ENCODE measurements at places on chromosomes 13 and 19.
A peak's percentile ranks its signal among the peaks of the same experiment; 100 is the strongest.

GRCh38 chr19:29191005-29191404 is 21.9 kb downstream of the UQCRFS1 start:
- no peak for DNase-seq
- H3K36me3 ChIP-seq: no peaks in the 10 kb centered on the region
- H3K4me3 ChIP-seq: no peak overlapping the region
- no peaks in the 10 kb centered on the region for H3K4me1 ChIP-seq
- peaks cover 20% of the 10 kb centered on the region for H3K27me3 ChIP-seq

GRCh38 chr13:28010046-28010445 is 21.6 kb upstream of the URAD start:
- H3K36me3 ChIP-seq: no peaks in the 10 kb centered on the region
- DNase-seq: no peak
- H3K27me3 ChIP-seq: peaks cover 23% of the 10 kb centered on the region
- no peaks in the 10 kb centered on the region for H3K4me1 ChIP-seq
- no peak overlapping the region for H3K27ac ChIP-seq
- no peak overlapping the region for H3K4me3 ChIP-seq

- DNase-seq: no peak
- H3K4me3 ChIP-seq: no peak overlapping the region
- no peaks in the 10 kb centered on the region for H3K27me3 ChIP-seq
- no peaks in the 10 kb centered on the region for H3K36me3 ChIP-seq
- H3K27ac ChIP-seq: no peak overlapping the region
- no peaks in the 10 kb centered on the region for H3K4me1 ChIP-seq
Measured at GRCh38 chr13:87356314-87356713, 314.9 kb upstream of the SLITRK5 start.

- DNase-seq: no peak
- H3K4me3 ChIP-seq: no peak overlapping the region
- H3K27ac ChIP-seq: no peak overlapping the region
- H3K27me3 ChIP-seq: peaks cover 49% of the 10 kb centered on the region
- H3K4me1 ChIP-seq: peaks cover 7% of the 10 kb centered on the region
Measured at GRCh38 chr13:24541127-24541475, 28.5 kb upstream of the PARP4 start.

DNA sequence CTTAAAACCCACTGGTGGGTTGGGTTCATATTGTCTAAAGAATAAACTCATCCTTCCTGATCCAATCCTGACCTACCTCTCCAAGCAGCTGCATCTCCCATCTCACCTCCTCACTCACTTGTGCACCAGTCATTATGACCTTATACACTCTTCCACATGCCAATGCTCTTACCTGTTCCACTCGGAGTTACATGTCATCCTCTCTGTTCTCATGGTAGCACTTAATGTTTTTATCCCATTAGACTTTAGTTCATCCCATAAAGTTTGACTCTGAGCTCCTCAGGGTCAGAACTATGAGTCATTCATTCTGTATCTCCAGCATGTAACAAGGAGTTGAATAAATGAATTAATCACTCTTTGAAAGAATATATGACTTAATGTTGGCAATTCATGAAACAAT is 330.2 kb downstream of the KLF12 start:
- H3K36me3 ChIP-seq: peaks cover 9% of the 10 kb centered on the region
- no peak overlapping the region for H3K27ac ChIP-seq
- DNase-seq: no peak
- peaks cover 3% of the 10 kb centered on the region for H3K4me1 ChIP-seq

DNA sequence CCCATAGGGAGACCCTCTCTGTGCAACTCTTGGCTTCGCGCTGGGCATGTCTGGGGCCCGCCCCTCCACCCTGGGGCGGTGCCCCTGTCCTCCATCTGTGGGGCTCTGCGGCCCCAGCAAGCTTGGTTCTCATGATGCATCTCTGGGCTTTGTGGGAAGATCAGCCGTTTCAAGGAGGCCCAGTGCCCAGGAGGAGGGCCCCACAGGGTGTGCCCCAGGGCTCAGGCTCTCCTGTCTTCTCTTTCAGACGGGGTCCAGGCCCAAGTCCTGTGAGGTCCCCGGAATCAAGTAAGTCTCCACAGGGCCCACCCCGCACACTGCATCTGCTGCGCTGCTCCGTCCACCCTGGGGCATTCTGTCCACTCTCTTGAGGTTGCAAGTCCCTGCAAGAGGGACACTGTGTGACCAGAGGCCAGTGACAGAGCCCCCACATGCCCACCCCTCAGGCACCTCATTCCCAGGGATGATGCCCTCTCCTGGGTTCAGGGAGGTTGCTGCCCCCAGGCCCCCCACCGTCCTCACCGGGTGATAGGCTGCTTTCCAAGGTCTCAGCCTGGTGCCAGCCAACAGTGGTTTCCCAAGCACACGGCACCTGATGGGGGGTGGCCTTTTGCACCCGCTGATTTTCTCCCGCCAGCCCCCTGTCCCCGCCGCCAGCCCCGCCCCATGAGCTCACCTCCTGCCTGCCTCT is 31.7 kb downstream of the COMP start:
- DNase-seq: no peak
- peaks cover 4% of the 10 kb centered on the region for H3K4me1 ChIP-seq
- H3K27me3 ChIP-seq: no peaks in the 10 kb centered on the region
- H3K36me3 ChIP-seq: no peaks in the 10 kb centered on the region
- no peak overlapping the region for H3K27ac ChIP-seq

- DNase-seq: no peak
- peaks cover under 1% of the 10 kb centered on the region for H3K36me3 ChIP-seq
- no peaks in the 10 kb centered on the region for H3K4me1 ChIP-seq
- no peaks in the 10 kb centered on the region for H3K27me3 ChIP-seq
- no peak overlapping the region for H3K27ac ChIP-seq
Measured at GRCh38 chr13:34338102-34338501, 520.2 kb downstream of the RFC3 start.

- no peaks in the 10 kb centered on the region for H3K36me3 ChIP-seq
- peaks cover 95% of the 10 kb centered on the region for H3K27me3 ChIP-seq
- no peak overlapping the region for H3K4me3 ChIP-seq
- peaks cover 22% of the 10 kb centered on the region for H3K4me1 ChIP-seq
- H3K27ac ChIP-seq: no peak overlapping the region
Measured at GRCh38 chr19:47445937-47446402, 25.7 kb downstream of the SLC8A2 start.

GRCh38 chr13:27298849-27299248 is 28.2 kb downstream of the RASL11A start:
- DNase-seq: no peak
- no peak overlapping the region for H3K27ac ChIP-seq
- H3K36me3 ChIP-seq: no peaks in the 10 kb centered on the region
- peaks cover 19% of the 10 kb centered on the region for H3K27me3 ChIP-seq
- H3K4me1 ChIP-seq: no peaks in the 10 kb centered on the region
- no peak overlapping the region for H3K4me3 ChIP-seq

- H3K27me3 ChIP-seq: peaks cover 22% of the 10 kb centered on the region
- H3K4me1 ChIP-seq: peaks cover 9% of the 10 kb centered on the region
- no peak overlapping the region for H3K27ac ChIP-seq
- H3K4me3 ChIP-seq: no peak overlapping the region
Measured at GRCh38 chr13:99926014-99926731, 45.4 kb downstream of the ZIC5 start.

DNA sequence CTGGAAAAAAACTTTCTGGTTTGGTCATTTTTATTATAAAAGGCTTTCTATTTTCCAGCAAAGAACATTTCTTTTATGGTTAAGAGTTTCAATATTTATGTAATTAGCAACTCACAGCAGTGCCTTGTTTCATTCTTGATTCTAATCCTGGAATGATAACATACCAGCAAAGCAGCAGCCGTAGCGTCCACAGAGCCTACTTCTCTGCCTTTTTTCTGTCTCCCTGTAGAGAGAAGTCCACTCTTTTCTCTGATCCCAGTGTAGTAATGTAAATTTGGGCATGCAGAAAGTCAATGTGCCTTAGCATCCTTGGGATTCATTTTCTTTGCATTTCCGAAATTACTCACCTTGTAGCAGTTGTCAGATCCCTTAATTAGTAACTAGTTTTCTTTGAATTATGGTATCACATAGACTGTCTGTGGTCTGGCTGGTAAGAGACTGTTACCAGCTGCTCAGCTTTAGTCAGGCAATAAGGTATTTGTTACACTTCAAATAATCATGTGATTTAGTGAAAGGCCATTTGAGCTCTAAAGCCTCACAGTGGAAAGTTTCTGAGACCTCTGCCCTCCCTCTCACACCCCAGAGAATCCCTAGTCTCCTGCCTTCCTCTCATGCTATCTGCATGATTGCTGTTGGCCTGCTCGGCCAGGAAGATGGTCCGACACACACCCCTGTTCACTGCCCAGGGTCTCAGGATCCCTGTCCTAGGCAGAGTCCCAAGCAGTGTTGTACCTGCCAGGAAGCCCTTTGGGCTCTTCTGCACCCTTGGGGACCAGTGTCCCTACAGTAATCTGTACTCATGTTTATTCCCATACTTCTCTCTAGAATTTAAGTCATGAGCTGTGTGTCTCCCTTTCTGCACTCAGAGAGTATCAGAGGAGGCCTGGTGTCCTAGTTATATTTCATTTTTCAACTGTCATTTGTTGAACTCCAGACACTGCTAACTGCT is 86.3 kb downstream of the LRCH1 start:
- no peak for DNase-seq
- H3K4me3 ChIP-seq: no peak overlapping the region
- H3K36me3 ChIP-seq: peaks cover 7% of the 10 kb centered on the region
- no peak overlapping the region for H3K27ac ChIP-seq

GRCh38 chr19:19470579-19470978 is 44.8 kb downstream of the TSSK6 start:
- peaks cover 43% of the 10 kb centered on the region for H3K36me3 ChIP-seq
- H3K4me3 ChIP-seq: no peak overlapping the region
- no peak for DNase-seq
- H3K27me3 ChIP-seq: no peaks in the 10 kb centered on the region

DNA sequence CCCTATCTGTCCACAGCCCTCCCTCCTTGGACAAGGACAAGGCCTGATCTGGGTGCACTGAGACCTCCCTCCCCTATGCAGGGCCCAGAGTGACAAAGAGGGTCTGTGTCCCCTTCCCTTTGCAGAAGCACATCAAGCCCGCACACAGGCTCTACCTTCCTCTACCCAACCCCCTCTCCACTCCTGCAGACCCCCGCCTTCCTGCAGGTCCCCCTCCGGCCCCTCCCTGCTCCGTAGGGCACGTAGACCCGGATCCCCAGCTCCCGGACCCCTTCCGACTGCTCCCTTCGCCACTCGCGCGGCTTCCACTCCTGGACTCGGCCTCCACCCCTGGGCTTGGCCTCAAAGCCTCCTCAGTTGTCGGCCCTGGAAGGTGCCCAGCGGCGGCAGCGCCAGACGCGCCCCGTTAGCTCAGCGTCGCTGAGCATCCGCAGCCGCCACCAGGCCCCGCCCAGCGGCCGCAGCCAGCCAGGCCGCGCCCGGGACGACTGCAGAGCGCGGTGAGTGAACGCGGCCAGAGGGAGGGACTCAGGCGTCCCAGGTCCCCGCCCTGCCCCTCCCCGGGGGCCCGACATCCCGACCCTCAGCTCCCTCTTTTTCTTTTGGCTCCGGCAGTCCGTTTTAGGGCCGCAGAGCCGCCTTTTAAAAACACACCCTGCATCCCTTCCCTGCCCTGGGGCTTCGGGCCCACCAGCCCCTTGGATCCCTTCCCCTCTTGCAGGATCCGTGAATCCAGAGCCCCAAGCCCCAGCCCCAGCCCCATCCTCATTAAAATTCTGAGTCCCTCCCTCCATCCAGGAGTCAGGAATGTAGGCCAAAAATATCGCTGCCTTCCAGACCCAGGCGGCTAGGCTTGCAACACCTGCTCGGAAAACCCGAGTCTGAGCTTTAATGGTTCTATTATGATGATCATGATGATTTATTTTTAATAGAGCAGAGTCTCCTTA is 1.5 kb upstream of the MYADM start:
- H3K4me1 ChIP-seq: peaks cover 38% of the 10 kb centered on the region
- peak; percentile 46 for DNase-seq
- H3K27ac ChIP-seq: peak overlapping the region; percentile 99

DNA sequence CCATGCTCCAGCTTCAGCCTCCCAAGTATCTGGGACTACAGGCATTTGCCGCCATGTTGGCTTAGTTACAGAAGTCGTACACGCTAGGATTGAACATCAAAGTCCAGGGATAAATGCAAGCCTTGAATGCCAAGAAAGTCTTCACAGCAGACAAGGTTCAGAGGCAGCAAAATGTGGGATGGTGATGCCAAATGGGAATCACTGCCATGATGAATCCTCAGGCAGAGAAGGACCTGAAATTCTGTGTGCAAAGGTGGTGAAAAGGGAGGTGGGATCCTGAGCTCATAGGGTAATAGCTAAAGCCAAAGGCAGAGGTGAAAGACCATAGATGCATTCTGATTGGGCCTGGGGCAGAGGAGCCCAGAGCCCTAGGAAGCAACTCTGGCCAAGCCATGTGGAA is 79.3 kb upstream of the STK24 start:
- no peak overlapping the region for H3K4me3 ChIP-seq
- peaks cover 3% of the 10 kb centered on the region for H3K27me3 ChIP-seq
- no peaks in the 10 kb centered on the region for H3K36me3 ChIP-seq

- no peak for DNase-seq
- no peak overlapping the region for H3K4me3 ChIP-seq
- H3K4me1 ChIP-seq: no peaks in the 10 kb centered on the region
- H3K27me3 ChIP-seq: peaks cover 10% of the 10 kb centered on the region
- H3K36me3 ChIP-seq: no peaks in the 10 kb centered on the region
Measured at GRCh38 chr13:44132710-44133109, 240.9 kb upstream of the SERP2 start.

- peaks cover 30% of the 10 kb centered on the region for H3K36me3 ChIP-seq
- H3K27me3 ChIP-seq: no peaks in the 10 kb centered on the region
- peak; percentile 46 for DNase-seq
- no peak overlapping the region for H3K27ac ChIP-seq
- no peak overlapping the region for H3K4me3 ChIP-seq
- H3K4me1 ChIP-seq: no peaks in the 10 kb centered on the region
Measured at GRCh38 chr19:56637976-56638555, 4.9 kb upstream of the SMIM17 start.

- H3K27ac ChIP-seq: peak overlapping the region; percentile 98
- peak; percentile 25 for DNase-seq
- peak overlapping the region; percentile 99 for H3K4me3 ChIP-seq
- H3K27me3 ChIP-seq: no peaks in the 10 kb centered on the region
- peaks cover 4% of the 10 kb centered on the region for H3K36me3 ChIP-seq
Measured at GRCh38 chr19:48992581-48993174, 431 bp downstream of the GYS1 start.

DNA sequence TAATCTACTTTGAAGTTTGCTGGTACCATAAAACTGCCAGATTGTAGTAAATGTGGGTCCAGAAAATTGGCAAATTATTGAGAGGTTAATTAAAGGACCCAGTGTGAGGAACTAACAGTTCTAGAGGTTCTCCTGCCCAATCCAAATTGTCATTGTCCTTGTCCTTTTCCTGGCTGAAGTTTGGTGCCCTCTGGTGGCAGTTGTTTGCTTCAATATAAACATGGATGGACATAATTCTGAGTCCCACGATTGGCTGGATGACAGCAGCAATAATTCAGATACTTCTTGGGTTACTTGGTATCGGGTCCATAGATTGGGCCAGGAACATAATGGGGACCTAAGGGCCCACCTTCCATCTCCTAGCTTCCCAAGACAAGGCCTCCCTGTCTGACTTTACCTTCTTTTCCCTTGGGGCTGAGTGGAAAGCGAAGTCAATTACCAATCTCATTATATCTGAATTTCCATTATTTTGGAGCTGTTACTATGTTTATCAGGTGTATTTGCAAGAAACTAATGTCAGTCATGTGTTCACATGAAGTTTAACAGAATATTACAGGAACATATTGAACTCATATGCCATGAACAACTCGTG is 33.8 kb upstream of the GARRE1 start:
- no peak overlapping the region for H3K4me3 ChIP-seq
- H3K27me3 ChIP-seq: no peaks in the 10 kb centered on the region
- peaks cover 6% of the 10 kb centered on the region for H3K4me1 ChIP-seq
- peaks cover 29% of the 10 kb centered on the region for H3K36me3 ChIP-seq

GRCh38 chr13:94198681-94199080 is 280.8 kb downstream of the DCT start:
- H3K36me3 ChIP-seq: no peaks in the 10 kb centered on the region
- no peak overlapping the region for H3K27ac ChIP-seq
- DNase-seq: no peak
- H3K27me3 ChIP-seq: no peaks in the 10 kb centered on the region
- H3K4me1 ChIP-seq: peaks cover 2% of the 10 kb centered on the region
- no peak overlapping the region for H3K4me3 ChIP-seq
